Sciatic nerve (tissue), 2 donors: ENCODE measurements at places on chromosomes 4 and X.
A peak's percentile ranks its signal among the peaks of the same experiment; 100 is the strongest.

DNA sequence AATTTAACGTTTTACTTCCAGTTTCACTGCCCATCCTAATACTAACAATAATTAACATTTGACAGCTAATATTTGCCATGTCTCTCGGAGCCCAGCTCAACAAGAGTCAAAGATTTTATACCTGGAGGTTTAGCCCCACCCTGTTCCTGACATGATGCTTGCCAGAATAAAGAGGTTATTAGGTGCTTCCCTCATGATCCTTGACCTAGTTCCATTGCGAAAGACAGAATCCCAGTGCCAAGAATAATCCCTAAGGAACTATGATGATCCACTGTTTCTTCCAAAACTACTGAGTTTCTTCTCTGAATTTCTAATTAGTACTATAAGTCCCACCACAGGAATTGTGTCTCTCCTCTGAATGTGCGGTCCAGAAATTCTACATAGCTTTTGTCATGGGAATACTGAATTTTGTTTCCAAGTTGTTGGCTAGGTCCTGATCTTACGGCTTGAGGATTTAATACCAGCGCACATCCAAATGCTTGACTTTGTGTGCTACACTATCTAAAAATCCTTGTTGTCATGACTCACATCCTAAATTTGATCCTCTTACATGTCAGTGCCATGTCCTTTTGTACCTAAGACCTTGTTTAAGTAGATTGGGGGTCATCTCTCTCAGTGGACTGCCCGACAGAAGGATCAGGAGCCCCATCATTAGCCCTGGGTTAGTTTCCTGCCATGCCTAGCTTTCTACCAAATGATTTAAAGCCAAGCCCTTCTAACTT is 23.1 kb downstream of the ANTXR2 start:
- no peak for DNase-seq

GRCh38 chr4:184937030-184937710 is 81.1 kb upstream of the HELT start:
- no peak for DNase-seq

GRCh38 chrX:123361371-123361770 is 177.3 kb downstream of the GRIA3 start:
- no peak for DNase-seq

- DNase-seq, result peak; percentile 82
Measured at GRCh38 chrX:71128915-71129765, 10.7 kb downstream of the MED12 start.

DNA sequence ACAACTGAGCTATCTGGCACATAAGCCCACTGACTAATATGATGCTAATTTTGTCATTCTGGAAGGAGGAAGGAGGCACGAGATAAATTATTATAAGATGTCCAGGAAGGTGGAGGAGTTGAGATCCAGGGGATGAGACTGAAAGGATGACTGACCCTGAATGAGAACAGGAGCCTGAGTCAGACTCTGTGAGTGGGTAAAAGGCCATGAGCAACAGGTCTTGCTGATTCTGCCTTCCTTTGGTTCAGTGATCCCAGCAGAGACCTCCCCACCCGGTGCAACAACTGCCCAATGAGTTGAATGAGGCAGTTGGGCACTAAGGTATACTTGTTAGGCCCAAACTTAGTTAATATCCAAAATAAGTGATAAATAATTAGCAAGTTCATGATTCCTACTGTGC is 238.1 kb upstream of the GPC4 start:
- no peak for DNase-seq

DNA sequence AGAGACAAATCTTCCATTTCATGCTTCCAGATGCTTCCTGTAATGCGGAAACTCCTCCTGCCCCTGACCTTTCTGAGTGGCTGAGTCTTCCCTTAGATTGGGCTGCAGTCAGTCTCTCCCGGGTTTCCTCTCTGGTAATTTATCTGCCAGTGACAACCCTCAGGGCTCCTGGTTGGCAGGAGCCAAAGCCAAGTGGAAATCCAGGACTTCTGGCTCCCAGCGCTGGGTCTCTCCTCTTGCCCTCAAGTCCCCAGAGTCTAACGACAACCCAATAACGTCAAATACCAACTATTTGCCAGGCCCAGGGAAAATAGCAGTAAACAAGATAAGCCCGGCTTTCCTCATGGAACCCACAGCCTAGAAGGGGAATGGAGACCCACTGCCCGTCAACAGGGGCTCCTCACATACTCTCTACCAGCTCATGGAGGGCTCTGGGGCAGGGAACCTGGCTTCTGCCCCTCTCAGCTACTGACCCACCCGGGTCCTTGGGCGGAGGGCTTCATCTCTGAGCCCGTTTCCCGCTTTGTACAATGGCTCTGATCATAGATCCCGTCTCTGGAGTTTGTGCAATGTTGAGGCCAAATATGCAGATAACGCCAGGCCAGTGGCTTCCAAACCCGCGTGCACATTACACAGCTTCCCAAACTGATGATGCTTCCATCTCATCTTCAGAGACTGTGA is 1.1 kb upstream of the TBC1D14 start:
- DNase-seq, result no peak

DNA sequence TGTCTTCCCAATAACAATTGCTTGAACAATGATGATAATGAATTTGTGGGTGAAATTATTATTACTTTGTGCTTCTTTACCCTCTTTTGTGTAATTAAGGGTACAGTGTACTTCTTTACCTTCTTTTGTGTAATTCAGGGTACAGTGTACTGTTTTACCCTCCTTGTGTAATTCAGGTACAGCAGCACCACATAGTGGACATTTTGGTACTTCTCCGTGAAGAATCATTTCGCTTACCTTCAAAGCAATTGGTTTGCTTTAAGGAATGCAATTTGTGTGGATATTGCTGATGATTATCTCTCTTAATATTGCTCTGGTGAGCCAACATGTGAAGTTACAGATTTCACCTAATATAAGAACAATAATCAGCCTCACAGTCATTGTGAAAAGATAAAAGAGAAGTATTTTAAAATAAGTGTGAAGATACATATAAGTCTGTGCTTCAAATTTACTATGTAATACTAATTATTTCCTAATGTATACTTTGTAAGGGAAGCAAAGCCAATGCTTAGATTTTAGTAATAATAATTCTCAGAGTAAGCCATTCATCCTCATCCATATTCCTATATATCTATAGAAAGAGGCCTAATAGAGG is 27.2 kb upstream of the SEC24B start:
- DNase-seq, result no peak

DNA sequence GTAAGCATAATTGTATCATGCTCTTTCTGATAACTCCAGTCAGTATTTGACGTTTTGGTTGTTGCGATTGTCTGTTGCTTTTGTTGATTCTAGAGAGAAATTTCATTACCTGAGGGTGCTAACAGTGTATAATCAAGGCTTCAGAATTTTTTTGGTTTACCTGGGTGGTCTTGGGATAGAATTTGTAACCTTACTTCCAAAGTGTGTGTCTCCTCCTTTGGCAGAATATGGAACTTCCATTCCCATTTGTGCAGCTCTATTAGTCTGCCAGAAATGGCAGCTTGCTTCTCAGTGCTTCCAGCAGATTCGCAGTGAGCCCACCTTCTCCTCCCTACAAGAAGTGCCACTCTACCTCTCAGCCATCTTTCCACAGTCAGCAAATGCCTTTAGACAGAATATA is 5.3 kb downstream of the COPS4 start:
- DNase-seq, result no peak

GRCh38 chrX:129769467-129770154 is 10.1 kb upstream of the SASH3 start:
- DNase-seq, result no peak

DNA sequence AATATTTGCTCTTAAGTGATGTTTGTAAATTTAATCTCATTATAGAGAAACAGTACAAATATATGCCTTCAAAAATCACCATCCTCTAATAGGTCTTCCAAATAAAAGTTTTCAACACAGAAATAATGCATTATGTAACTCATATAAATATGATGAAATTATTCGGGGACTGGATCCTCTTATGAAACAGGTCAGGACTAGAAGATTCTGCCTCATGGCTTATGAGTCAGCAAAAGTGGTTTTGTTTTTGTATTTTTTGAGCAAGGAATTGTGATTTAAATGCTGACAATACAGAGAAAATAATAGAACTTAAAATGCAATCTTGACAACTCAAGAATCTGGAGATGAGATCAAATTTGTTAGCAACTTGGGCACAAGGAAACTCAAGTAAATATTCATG is 179.7 kb upstream of the NDP start:
- DNase-seq, result no peak

- DNase-seq, result no peak
Measured at GRCh38 chrX:13965531-13965930, 64.2 kb downstream of the GEMIN8 start.

- DNase-seq, result no peak
Measured at GRCh38 chr4:70984589-70984988, 8.9 kb upstream of the DCK start.

- no peak for DNase-seq
Measured at GRCh38 chr4:6856391-6856790, 53.2 kb upstream of the TBC1D14 start.

- DNase-seq, result no peak
Measured at GRCh38 chr4:100190643-100191600, 654 bp upstream of the DDIT4L start.

DNA sequence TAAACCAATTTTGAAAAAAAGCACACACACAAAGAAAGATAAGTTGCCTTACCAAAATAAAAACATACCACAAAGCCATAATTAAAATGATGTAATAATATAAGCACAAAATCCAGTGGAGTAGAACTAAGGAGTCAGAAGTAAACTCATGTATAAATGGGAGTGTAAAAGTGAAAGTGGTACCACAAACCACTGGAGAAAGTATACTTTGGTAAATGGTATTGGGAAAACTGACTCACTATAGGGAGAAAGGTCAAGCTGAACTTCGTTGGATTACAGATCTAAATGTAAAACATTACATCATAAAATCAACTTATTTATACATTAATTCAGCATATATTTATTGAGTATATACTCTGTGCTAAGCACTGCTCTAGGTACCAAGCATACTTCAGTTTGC is 46.3 kb upstream of the HHIP start:
- no peak for DNase-seq

- no peak for DNase-seq
Measured at GRCh38 chr4:93749292-93749761, 79.2 kb upstream of the ATOH1 start.

GRCh38 chr4:48538358-48538757 is 48.3 kb downstream of the ZAR1 start:
- DNase-seq, result no peak

DNA sequence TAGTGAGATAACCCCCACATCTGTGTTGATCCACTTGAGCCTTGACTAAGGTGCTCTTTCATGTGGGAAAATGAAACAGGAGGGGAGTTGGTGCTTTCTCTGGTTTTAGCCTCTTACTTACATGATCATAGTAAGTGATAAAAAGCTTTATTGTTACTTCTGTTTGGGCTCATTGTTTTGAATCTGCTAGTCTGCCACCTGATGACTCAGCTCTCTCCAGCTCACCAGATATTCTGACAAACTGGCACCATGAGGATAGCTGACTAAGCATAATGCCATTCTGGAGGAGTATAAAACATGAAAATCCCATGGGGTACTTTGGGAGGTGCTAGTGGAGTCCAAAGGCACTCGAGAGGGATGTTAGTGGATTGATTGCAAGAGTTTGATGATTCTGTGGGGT is 824.0 kb downstream of the RAPGEF2 start:
- DNase-seq, result no peak

DNA sequence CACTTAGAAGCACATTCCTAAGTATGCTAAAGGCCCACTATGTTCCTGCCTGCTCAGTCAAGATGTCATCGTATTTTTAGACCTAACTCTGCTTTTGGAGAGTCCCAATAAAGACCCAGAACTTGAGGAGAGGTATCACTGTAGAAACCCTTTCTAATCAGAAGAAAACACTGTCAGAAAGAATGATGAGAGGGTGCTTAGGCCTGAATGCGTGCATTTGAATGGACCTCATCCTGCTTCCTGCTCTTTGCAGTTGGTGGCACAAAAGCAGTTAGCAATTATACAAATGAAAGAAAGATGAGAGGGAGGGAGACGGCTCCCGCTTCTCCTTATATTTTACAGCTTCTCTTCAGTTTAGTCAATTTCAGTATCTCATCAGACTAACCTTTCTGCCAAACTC is 987.2 kb downstream of the CCSER1 start:
- DNase-seq, result no peak

DNA sequence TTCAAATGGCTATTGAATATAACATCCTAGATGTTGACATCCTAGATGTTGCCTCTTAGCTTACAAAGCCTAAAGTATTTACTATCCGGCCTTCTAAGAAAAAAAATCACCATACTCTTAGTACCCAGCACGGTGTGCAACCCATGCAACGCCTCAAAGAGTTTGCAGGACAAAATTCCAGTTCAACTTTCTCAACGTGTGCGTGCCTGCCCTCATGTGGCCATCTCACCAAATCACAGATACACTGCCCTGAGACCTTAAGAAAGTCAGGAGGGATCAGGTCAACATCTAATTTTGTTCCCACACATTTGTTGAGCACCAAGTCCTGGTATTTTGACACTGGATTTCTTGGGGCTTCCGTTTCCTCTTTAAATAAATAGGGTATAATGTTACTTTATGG is 68.3 kb downstream of the CRMP1 start:
- DNase-seq, result no peak

- no peak for DNase-seq
Measured at GRCh38 chr4:142265536-142265935, 580.6 kb downstream of the INPP4B start.

GRCh38 chr4:178693816-178694215 is 1251.6 kb upstream of the AGA start:
- no peak for DNase-seq

GRCh38 chr4:89482251-89482650 is 174.7 kb upstream of the GPRIN3 start:
- DNase-seq, result no peak

DNA sequence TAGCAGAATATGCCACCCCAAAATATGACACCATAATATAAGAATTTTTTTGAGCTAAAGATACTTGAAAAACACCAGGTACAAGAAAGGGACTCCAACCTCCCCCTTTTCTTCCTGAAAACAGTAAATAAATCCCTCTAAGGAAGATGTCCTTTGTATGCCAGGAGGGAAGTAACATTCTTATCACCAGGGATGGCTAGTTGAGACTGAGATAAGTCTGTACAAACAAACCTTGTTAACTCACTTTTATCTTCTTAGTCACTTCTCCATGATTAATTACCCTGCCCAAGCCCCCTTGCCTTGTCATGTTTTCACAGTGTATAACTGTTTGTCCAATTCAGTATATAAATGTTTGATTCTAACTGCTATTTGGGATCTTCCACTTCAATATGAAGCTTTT is 888.0 kb downstream of the PCDH18 start:
- DNase-seq, result no peak
